Stimulated activated CD4-positive, alpha-beta T cell treated with anti-CD3 and anti-CD28 coated beads, TNF-alpha, amount 100 ng/mL, for 24 hours (primary cell): ENCODE measurements at places on chromosomes 12 and 14.

- DNase-seq, result no peak
Measured at GRCh38 chr12:120799243-120800045, 73.8 kb downstream of the ACADS start.

GRCh38 chr14:75946785-75947184 is 35.0 kb downstream of the TGFB3 start:
- DNase-seq, result no peak

DNA sequence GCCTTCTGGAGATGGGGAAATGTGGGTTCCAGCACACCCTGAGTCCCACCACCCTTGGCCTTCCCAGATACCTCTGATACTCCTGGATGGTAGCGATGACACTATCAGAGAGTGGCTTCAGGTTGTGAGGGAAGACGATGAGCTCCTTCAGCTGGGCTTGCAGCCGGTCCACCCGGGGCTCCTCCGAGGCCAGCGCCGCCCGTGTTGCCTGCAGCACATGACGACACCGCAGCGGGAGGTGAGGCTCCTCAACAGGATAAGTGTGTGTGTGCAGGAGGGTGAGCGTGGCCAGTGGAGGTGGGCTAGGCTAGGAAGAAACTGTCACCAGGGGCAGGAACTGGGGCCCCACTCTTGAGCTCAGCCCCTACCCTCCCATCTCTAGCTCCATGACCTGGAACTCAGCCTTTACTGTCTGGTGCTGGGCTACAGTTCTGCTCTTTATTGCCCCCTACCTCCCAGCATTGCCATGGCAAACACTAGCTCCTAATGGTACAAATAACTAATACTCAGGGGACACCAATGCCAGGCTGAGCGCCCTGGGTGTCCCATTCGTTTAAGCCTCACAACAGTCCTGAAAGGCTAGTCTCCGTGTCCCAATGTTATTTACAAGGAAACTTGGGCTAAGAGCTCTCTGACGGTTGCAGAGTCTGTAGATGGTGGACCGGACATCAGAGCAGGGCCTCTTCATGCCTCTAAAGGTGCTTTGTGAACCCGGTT is 64.1 kb downstream of the SYNE3 start:
- no peak for DNase-seq

DNA sequence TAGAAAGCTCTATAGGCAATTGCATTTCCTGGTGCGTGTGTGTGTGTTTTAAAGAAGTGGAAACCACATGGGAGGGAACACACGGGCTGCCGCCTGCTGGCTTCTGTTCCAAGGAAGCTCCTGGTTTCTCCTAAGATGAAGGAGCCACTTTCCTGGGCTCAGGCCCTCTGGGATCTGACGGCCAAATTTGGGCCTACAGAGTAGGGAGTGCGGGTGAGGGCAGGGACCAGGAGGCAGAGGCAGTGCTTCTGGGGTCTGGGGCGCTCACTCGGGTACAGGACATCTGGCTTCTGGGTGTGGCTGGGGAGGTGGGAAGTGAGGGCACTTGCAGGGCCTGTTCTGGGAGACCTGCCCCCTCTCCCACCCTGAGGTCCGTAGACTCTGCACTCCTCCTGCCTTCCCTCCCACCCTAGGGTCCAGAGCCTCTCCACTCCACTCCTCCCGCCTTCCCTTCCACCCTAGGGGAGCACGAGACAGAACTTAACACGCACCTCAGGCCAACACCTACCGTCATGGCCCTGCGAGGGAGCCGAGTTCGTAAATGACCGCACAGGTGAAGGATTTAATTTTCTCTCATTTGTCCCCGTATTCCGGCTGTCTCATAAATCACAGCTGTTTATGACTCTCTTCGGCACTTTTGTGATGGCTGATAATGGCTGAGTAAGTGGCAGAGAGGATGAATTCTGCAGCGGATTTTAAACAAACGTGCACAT is 127.7 kb downstream of the KIF26A start:
- no peak for DNase-seq

GRCh38 chr12:48022676-48023385 is 18.6 kb upstream of the COL2A1 start:
- no peak for DNase-seq

DNA sequence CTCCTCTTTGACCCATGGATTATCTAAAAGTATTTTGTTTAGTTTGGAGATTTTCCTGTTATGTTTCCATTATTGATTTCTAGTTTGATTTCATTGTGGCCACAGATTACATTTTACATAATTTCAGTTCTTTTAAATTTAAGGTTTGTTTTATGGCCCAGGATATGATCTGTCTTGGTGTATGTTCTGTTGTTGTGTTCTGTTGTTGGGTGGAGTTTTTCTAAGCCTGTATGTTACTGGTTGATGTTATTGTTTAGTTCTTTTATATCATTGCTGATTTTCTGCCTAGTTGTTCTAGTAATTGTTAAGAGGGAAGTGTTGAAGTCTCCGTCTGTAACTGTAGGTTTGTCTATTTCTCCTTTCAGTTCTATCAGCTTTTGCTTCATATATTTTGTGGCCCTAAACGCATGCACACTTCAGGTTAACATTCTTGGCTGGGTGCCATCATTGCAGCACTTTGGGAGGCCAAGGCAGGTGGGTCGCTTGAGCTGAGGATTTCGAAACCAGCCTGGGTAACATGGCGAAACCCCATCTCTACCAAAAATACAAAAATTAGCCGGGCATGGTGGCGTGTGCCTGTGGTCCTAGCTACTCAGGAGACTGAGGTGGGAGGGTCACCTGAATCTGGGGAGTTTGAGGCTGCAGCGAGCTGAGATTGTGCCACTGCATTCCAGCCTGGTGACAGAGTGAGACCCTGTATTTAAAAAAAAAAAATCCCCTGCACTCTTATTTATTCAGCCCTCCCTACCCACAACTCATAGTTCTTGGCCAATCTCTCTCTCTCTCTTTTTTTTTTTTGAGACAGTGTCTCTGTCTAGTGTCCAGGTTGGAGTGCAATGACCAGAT is 28.1 kb upstream of the CFL2 start:
- DNase-seq, result no peak

DNA sequence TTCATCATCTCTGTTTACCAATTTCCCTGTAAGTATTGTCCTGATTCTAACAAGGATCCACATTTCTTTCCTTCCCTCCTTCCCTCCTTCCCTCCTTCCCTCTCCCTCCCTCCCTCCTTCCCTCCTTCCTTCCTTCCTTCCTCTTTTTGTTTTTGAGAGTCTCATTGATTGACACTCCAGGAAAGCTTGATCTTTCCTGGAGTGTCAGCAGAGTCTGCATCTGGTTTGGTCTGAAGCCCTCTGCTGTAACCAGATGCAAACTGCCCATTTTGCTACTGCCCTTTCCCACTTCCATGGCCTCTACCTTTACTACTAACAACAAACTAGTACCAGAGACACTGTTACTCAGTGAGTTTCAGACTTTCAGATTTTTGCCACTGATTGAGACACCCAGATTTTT is 14.4 kb upstream of the OR6C65 start:
- no peak for DNase-seq

DNA sequence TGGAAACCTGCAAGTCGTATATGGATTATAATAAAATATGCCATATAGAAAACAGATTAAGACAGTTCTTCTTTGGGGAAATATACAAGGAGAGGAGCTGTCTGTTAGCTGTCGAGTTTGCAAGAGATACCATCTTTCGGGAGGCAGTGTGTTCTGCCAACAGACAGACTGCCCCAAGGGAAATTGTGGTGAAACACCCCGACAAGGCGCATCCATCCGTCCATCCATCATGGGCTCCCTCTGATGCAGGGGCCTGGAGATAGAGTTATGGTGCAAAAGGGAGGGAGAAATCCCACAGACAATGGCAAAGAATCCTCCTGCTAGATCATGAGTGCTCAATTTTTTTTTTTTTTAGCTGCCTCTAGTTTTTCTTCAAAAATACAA is 156.3 kb downstream of the DPF3 start:
- no peak for DNase-seq

GRCh38 chr12:13007496-13008233 is 7.6 kb upstream of the HEBP1 start:
- no peak for DNase-seq
